ENCODE measurements at places on chromosomes 12 and 14.

DNA sequence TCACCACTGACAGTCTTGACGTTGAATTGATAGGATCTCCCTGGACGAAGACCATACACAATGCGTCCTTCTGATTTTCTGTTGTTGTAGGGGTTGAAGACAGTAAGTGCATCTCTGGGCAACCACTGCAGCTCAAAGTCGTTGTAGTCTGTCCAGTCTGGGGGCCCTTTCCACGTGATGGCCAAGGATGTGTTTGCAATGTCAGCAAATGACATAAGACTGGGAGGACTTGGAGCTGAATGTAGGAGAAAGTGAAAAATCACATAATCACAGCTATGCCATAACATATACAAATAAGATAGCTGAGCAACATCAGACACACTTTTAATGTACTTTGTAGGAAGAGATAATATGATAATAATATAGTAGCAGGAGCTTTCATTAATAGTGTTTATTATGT lies 77.8 kb downstream of the PTPRB start:
- DNase-seq: no peak

DNA sequence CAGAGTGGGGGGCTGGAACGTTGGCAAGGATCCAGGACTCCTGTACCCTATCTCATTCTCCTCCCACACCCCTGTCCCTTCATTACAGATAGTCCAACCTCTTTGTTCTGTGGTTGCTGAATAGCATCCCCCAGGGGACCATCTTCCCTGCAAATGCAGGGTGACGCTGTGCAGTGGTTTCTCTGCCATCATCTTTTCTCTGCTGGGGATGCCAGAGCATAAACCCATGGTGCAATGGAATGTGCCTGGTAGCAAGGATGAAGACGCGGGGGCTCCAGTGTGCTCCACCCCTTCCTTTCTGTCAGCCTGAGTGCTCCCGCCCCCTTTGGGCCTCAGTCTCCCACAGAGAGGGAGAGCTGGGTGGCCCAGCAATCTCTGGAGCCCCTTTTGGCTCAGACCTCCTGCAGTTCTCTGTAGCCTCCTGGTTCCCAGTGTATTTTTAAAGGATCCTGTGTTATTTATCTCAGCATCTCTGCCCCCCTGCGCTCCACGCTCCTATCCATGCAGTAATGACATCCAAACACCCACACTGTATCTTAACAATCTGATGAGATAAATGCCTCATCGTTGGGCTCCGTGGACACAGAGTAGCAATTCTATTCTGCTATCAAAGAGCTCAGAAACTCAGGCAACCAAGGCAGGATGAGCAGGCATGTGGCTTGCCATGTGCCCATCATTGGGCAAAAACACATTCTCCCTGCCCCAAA lies 212.8 kb downstream of the CACNA1C start:
- no peak for DNase-seq

GRCh38 chr12:34335819-34336262 lies 313.5 kb downstream of the ALG10 start:
- DNase-seq: no peak

DNA sequence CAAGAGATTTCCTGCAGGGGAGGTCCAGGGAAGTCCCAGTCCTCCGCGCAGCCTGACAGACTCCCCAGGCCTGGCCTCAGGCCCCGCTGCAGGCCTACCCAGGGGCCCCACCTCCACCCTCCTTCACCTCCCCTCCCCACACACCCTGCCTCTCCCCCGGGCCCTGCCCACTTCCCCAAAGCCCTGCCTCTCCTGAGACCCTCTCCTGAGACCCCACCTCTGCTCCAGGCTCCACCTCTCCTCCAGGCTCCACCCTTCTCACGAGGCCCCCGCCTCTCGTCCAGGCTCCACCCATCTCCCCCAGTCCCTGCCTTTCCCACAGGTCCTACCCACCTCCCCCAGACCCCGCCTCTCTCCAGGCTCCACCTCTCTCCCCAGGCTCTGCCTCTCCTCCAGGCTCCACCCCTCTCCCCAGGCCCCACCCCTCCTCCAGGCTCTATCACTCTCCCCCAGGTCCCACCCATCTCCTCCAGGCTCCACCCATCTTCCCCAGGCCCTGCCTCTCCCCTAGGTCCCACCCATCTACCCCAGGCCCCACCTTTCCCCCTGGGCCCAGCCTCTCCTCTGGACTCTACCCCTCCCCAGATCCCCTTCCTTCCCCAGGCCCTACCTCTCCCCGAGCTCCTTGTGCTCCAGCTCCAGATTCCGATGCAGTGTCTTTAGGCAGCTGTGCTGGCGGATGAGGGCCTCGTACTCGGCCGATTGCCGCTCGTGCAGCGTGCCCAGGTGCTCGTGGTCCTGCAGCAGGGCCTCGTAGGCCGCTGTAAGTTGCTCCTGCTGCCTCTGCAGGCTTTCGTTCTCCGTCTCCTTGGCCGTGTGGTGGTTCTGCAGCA lies 58.8 kb upstream of the GPR68 start:
- no peak for DNase-seq

DNA sequence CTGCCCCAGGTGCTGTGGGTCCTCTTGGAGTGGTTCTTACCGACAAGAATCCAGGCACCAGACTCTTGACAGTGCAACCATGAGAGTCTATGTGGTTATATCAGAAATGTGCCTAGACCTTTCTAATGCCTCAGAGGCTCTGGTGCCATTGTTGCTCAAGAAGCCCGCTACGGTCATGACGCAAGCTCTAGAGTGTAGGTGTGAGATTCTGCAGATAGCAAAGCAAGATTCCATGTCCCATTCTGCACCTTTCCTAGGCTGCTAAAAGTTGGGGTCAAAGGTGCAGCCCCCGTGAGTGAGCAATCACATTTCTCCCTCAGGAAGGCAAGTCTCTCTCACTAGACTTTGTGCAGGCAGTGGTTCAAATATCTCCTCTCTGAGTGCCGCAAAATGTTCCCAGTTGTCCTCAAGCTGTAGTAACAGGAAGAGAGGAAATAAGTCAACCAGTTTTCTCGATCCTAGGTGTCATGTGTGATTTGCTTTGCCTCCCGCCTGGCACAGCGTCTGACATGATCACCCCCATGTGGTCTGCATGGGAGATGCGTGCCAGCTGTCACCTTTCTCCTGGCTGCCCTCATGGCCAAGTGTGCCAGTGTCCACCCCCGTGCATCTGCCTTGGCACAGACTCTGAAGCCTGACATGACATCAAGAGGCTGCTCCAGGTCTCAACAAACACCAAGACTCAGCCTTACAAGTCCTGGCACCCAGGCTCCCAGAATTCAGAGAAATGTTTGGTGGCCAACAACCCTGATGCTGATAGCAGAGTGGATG lies 122.5 kb upstream of the COCH start:
- DNase-seq: no peak

GRCh38 chr12:104504146-104504545 lies 47.4 kb downstream of the CHST11 start:
- DNase-seq: no peak

DNA sequence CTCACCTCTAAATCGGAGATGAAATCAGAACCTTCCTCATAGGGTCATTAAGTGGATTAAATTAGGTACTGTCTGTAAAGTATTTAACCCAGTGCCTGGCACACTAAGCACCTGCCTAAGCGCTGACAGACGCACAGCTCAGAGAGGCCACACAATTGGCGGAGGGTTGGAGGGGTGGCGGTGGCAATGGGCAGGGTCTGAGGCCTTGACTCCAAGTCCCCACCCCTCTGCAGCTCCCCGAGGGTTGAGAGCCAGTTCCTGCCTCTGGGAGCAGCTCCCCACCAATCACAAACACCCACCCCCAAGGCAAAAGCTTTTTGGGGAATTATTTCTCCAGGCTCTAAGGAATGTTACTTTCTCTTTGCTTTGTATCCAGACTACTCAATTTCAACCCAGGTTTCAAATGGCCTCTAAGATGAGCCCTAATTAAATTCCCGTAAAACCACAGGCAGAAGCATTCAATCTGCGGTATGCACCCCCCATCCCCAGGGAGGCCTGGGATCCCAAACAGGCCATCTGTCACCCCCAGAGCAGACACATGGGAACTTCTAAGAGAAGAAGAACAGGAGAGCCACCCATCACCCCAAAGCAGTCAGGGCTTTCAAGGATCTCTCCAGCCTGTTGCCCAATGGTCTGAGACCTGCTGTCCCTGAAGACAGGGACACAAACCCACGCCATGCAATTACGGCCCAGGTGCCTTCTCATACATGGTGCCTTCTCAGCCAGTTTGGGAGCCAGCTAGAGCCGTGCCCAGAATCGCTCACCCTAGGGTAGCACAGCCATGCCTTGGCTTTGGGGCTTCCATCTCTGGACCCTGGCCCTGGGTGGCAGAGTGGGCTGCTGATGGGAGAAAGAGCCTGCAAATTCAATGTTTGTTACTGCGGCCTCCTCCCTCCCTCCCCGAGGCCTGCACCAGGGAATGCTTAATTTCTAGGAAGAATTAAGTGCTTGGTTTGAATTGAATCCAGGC lies 66.1 kb downstream of the CHGA start:
- DNase-seq: no peak

- DNase-seq: no peak
Observed at GRCh38 chr12:6458281-6459003, 6.6 kb downstream of the TAPBPL start.

DNA sequence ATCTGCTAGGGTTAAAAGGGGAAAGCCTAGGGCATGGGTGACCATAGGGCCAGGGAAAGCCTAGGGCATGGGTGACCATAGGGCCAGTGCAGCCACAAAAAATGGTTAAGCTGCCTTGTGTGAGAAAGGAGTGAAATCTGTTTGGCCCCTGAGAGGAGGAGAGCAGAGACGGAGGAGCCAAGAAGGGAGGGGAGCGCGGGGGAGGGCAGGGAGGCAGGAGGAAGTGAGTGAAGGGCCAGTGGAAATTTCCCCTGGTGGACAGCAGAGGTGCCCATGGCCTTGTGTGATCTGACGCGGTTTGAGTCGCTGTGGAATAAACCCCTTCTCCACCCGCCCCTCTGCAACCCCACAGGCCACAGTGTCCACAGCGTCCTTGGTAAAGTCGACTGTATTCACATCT lies 618 bp upstream of the AQP6 start:
- DNase-seq: no peak

DNA sequence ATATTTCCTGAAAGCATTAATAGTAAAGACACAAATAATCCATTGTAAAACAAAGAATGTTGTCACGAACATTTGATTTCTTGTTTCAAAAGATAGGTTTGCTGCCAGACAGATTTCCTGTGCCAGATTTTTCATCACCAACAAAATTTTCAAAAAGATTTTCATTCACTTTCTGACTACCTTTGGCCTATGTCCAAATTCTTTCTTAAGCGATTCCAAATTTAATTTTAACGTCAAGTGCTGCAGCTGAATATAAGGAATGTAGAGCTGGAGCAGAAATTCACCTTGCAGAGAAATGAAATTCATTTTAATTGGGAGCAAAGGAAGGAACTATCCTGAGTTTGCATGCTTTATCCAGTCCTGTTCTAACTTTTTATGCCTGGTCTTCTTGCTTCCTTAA lies 277.4 kb downstream of the CCER1 start:
- DNase-seq: no peak

DNA sequence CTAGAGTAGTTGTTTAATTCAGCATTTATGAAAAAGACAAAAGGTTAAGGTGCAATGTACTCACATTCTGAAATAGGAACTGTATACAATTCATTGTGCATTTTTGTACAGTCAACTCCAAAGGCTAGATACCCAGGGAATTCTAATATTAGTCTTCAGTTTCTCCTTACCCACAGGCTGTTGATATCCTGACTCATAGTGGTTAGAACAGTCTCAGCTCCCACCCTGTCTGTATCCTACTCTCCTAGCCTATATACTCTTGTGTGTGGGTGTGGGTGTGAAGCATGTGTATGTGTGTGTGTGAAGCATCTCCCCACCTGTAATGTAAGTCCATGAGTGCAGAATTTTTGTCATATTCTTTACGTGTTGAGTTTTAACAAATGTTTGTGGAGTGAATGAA lies 229.5 kb downstream of the NAV3 start:
- no peak for DNase-seq

- DNase-seq: no peak
Observed at GRCh38 chr12:87381742-87382141, 647.5 kb downstream of the C12orf50 start.

GRCh38 chr14:92615451-92615850 lies 101.9 kb downstream of the RIN3 start:
- DNase-seq: no peak

- no peak for DNase-seq
Observed at GRCh38 chr14:28298156-28298555, 468.4 kb upstream of the FOXG1 start.

DNA sequence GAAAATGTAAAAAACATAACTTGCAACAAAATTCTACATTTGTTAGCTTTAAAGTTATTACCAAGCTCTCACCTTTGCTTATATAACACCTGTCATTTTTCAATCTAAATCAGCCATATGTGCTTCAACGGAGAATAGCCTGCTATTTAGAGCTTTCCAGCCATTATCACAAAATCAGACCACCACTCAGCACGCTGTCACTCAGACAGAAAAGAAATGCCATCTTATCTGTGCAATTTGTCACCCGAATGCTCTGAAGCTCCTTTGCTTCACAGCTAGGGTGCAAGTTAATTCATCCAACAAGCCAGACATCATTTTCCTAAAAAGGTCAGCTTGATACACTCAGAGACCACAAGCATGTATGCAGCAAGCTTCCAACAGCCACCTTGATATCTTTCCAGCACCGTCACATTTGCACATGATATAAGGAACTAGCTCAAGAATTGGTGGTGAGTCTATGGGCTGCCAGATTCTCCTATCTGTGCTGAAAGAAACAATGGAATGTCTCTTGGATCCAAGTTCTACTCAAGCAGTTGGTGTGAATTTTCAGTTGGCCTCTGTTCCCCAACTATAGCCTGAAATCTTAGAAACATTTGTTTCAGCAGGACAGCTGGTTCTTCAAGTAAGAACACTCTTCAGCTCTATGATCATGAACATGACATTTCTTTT lies 20.0 kb upstream of the IFNG-AS1 start:
- DNase-seq: no peak

DNA sequence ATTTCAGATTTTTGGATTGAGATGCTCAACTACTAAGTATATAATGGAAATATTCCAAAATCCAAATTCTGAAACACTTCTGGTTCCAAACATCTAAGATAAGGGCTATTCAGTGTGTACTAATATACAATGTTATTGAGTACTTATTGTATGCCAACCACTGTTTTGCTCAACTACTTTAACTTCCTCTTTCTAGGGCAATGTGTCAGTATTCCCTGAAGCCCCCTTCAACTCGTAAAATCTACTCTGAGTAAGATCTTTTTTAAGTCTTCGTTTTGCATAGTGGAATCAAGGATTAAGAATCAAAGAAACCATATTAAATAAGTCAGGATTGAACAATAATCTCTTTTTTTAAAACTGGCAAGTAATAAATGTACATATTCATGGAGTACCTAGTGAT lies 45.5 kb downstream of the SPATA7 start:
- no peak for DNase-seq

GRCh38 chr12:130366159-130366558 lies 28.5 kb downstream of the PIWIL1 start:
- no peak for DNase-seq

- no peak for DNase-seq
Observed at GRCh38 chr14:63855281-63855680, 2.5 kb downstream of the SYNE2 start.

Measured in cerebellar nuclear complex (tissue), 1 donor.